ENCODE measurements at places on chromosomes 3 and 15. TPM values are rescaled to one million over a fixed set of nuclear protein-coding genes. Genes with fewer than 3 reads are reported as not detected.

The CLSTN2 gene
- not detected for total RNA-seq

The LRRC3B gene
- total RNA-seq: not detected

The TGM4 gene
- total RNA-seq: not detected

The WDR93 gene
- not detected for total RNA-seq

The CEP152 gene
- 28.9 TPM for total RNA-seq

The SNUPN gene
- 39.6 TPM for total RNA-seq

The SPSB4 gene
- total RNA-seq: not detected

Measured in T-helper 2 cell treated with Interferon-gamma antibody and Interleukin-4, amounts not matched to agents 100 ng/mL and 5 ng/mL, for 36 hours (primary cell).